Suprapubic skin (tissue), 4 donors: ENCODE measurements at places on chromosomes 7 and 10. TPM values are rescaled to one million over a fixed set of nuclear protein-coding genes. Genes with fewer than 3 reads are reported as not detected.

DNA sequence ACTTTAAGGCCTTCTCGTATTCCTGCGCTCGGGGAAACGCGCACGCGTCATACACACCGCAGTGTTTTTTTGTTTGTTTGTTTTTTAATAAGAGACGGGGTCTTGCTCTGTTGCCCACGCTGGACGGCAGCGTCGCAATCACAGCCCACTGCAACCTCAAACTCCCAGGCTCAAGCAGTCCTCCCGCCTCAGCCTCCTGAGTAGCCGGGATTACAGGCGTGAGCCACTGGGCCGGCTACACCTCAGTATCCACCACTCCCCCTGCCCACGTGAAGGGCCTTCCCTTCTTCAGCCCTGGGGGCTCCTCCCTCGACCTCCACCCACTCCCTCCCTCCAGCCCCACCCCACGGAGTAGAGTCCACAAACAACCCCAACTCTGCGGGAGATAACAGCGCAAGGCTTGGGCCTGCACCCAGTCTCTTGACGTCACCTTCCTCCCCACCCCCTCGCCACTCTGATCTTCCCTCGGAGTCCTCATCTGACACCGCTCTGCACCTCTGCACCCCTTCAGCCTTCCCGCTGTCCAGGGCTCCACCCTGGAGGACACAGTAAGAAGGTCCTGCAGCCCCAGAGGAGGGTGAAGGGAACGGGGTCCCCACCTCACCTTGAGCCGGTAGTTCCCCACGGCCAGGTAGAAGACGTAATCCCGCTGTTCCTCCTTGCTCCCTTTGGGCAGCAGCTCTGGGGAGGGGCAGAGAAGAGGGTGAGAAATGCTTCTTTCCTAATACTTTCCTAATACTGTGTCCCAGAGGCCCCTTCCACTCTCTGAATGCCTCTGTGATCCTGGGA lies 2.8 kb upstream of the CLDN15 start:
- DNase-seq = no peak

- DNase-seq = no peak
Observed at GRCh38 chr7:126957443-126957842, 295.3 kb downstream of the GRM8 start.

DNA sequence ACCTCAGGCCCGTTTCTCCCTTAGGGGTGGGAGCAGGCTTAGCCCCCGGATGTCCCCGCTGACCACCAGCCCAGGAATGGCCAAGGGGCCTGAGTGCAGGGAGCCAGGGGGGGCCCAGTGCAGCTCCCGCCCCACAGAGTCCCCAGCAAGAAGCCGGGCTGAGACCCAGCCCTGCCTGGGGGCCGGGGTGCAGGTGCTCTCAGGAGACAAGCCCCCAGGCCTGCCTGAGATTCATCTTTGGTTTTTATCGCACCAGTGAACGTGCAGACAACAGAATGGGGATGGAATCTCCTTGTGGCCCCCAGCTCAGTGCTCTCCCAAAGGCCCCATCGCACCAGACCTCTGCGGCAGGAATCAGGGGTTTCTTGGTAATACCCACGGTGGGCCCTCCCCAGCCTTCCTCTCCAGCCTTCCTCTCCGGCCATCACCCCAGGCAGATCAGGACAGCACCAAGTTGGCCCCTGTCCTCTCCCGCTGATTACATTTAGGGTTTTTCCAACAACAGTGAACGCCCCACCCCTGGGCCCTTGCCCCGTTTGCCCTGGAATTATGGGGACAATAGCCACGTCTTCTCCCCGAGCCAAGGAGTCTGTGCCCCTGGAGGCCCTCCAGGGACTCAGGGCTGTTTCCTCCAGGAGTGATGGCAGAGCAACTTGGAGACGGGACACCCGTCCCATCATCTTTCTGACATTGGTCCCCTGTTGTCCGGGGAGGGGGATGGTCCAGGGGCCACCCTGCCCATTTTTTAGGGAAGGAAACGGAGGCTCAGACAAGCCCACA lies 22.4 kb downstream of the ADAP1 start:
- no peak for DNase-seq

DNA sequence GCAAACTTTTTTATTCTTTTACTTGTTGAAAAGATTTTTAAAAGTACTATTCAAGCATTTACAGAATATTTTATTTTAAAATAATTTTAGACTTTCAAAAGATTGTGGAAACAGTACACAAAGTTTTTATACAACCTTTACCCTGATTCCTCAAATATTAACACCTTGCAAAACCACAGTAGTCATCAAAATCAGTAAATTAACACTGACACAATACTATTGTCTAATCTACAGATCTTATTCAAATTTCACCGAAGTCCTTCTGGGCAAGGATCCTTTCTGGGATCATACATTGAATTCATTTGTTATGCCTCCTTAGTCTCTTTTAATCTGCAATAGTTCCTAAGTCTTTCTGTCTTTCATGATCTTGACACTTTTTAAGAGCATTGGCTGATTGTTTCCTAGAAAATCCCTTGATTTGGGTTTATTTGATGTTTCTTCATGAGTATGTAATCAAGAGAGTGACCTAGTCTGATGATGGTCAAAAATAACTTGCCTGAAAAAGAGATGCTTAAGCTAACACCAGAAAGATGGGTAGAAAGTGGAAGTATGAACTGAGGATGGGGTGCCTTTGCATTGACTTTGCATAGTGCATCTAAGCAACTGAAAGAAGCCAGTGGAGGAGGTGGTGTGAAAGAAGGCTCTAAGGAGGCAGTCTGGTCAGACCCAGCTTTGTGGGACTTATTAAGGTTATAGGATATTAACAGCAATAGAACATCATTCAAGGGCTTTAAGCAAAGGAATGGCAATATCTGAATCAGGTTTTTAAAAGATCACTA lies 9.7 kb downstream of the STAMBPL1 start:
- DNase-seq = no peak

GRCh38 chr7:114026486-114027089 lies 107.8 kb upstream of the PPP1R3A start:
- DNase-seq = no peak

DNA sequence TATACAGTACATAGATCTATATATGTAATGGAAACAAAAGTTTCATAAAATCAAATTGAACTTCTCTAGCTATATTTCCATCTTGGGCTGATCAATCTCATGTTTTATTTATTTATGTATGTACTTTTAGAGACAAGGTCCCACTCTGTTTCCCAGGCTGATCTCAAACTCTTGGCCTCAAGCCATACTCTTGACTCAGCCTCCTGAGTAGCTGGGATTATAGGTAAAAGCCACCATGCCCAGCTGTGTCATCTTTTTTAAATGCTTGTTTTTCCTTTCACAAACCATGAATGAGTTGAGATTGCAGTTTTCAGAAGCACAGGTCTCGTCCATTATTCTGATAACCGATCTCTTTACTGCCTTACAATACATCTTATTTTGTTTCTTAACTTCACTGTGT lies 400.9 kb downstream of the KCNMA1 start:
- DNase-seq = no peak

GRCh38 chr10:44994752-44995530 lies 5.8 kb upstream of the ZNF22 start:
- no peak for DNase-seq

DNA sequence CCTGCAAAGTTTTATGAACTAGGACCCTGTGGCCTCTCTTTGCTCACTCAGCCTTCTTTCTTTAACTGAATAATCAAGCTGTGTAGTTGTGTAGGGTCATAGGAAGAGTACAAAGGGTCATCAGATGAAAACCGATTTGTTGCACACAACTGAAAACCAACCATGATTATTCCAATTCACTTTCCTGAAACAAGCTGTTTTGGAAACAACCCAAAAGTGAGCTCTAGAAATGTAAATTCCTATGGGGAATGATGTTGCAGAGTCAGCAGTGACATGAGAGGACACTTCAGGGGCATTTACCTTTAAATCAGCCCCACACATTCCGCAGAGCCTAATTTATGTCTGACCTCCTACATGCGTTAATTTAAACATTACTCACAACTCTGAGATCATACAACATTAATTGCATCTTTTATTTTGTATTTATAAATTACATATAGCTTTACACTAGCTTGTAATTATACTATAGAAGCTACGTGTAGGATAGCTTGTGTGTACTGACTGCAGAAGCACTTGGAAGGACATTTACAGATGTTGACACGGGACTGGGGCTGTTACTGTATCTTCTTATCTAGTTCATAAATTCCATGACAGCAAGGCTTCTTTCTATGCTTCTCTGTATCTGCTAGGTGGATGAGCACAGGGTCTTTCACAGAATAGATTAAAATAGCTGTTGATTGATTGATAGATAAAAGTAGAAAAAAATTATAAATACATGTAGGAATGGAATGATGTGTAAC lies 139.9 kb upstream of the AKR1E2 start:
- no peak for DNase-seq

- no peak for DNase-seq
Observed at GRCh38 chr10:31961277-31962074, 32.8 kb upstream of the ARHGAP12 start.

DNA sequence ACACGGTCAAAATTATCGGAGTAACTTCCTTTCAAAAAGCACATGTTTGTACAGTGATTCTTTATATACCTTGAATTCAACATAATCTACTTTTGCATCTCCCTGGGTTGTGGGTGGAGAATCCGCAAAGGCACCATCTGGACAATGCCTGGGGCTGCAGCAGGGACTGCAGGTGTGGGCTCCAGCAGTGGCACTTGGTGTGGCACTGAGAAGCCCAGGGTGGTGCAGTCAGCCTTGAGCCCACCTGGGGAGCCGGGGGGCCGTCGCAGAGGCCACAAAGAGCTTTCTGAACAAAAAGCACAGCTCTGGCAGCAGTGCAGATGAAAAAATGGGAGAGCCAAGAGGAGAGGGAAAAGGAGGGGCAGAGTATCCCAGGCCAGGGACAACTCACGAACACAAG lies 22.2 kb downstream of the PARD3 start:
- no peak for DNase-seq

- DNase-seq = no peak
Observed at GRCh38 chr7:80036107-80036506, 98.5 kb upstream of the GNAI1 start.

DNA sequence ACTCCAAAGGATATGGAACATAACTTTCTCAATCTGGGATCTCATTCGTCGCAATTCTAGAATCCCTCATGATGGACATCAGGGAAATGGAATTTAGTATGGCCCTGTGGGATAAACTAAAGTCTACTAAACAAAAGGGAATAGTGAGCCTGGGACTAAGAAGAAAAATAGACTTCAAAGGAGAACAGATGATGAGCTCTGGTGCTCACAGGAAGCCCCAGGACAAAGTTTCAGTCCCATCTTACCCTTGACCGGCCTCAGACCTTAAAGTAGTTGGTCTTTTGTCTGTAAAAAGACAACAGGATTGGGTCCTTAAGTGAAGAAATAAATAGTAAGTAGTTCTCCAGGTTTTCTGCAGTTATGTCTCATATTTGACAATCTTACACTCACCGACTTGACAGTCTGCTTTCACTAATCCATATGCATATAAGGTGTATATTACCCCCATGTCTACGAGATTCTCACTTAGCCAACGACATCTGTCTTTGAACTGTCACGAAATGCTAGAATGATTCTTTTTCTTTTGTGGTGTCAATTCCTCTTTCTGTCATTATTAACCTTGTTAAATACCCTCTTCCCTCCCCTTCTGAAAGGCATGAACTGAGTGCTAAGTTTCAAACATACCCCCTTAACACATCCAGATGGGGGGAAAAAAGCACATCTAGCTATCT lies 10.9 kb upstream of the IKZF1 start:
- no peak for DNase-seq

DNA sequence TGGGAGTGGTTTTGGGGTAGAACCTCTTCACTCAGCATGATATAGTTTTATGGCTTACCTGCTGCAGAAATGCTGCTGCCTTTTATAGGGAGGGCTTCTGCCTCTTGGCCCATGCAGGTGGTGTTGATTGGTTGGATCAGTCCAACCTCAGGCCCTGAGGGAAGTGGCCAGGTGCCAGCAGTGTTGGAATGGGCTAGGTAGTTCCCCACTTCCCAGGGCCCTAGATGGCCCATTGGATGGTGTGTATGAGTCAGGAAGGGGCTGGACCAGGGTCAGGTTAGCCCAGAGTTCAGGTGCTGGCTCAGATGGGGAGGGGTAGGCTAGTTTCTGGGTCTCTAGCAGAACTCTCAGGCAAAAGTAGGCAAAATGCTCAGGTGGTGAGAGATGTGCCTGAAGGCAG lies 455.5 kb downstream of the CCSER2 start:
- no peak for DNase-seq

GRCh38 chr7:91302794-91303193 lies 38.6 kb downstream of the FZD1 start:
- no peak for DNase-seq

DNA sequence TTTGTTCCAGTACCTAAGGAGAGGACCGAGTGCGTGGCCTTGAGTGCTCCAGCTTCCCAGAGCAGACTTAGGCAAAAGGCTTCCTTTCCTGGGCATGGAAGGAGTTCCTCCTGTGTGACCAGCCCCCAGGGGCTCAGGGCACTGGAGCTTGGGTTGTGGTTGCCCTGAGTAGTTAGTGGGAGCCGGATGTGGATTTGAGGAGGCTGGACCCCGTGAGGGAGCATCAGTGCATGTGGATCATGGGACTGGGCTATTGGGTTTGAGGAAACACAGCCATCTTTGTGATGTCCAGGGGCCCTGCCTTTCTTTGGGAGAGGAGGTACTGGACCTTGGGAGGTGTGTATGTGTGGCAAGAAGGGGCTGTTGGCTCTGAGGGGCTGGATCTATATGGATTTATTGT lies 8.4 kb downstream of the LRMDA start:
- no peak for DNase-seq

- DNase-seq = no peak
Observed at GRCh38 chr7:7870555-7870954, 98.0 kb upstream of the GLCCI1 start.

DNA sequence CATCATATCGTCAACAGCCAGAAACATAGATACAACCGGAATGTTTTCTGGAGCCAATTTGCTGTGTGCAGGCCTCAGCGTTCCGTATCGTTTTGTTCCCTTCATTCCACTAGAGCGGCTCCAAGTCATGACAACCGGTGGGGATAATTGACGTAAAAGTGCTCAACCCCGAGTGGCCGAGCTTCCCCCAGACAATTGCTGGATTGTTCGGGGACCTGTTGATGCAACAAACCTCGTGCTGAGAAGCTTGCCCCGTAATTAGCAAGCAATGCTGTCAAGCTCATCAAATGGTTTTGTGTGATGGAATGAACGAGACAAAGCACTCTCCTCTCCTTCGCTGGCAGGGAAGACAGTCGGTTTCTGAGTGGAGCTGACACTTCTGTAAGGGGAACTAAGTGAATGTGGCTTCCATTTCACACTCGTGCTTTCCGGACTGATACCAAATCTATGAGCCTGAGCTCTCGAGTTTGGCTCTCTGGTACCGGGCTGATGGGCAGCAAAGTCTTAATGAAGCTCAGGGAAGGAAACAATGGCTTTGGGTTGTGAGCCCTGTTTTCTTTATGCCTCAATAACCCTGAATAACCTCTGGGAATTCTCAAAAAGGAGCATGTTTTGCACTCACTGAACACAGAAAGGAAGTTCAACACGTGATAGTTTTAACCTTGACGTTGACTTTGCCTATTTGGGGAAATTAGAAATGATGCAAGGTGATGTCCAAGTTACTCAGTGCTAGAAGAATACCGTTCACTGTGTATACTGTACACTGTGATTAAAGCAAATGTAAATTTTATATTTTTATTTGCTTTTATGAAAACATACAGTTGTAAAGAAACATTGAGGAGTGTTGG lies 220.5 kb downstream of the BAMBI start:
- no peak for DNase-seq

The SPDYE2B gene
- not detected for total RNA-seq

The KCND2 gene
- not detected for total RNA-seq

The NPC1L1 gene
- total RNA-seq = 0.24 TPM

The KAZALD1 gene
- total RNA-seq = 4.2 TPM

The NPVF gene
- total RNA-seq = not detected

The NANOS1 gene
- 2.4 TPM for total RNA-seq

The HOXA4 gene
- 1.8 TPM for total RNA-seq

The CDC14C gene
- total RNA-seq = not detected

The RHEB gene
- total RNA-seq = 46.5 TPM
